ENCODE measurements at places on chromosomes 16 and 17. TPM values are rescaled to one million over a fixed set of nuclear protein-coding genes. Genes with fewer than 3 reads are reported as not detected.

GRCh38 chr17:35051579-35052240, 11.8 kb downstream of the RFFL start:
- DNase-seq = no peak

DNA sequence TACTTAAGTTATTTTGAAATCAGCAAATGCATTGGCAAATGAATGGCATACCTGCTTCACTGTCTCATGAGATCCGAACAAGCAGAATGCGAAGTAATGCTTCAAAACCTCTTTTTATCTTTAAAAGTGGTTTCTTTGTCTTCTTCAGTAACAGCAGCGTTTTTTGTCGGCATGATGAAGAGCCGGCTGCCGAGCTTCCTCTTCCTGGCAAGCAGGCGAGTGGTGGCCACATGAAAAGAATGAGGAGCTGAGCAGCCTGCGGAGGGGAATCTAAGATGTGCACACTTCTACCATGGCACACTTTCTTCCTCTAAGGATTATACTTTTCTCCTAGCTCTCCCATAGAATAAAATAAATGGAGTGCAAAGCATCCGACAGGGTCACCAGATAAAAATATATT, 42.4 kb upstream of the AKTIP start:
- DNase-seq = no peak

- DNase-seq = no peak
Measured at GRCh38 chr16:23131036-23131435, 18.2 kb downstream of the USP31 start.

- no peak for DNase-seq
Measured at GRCh38 chr17:1280652-1281051, 1.2 kb downstream of the TRARG1 start.

- DNase-seq = no peak
Measured at GRCh38 chr17:16371742-16372141, 9.1 kb upstream of the UBB start.

DNA sequence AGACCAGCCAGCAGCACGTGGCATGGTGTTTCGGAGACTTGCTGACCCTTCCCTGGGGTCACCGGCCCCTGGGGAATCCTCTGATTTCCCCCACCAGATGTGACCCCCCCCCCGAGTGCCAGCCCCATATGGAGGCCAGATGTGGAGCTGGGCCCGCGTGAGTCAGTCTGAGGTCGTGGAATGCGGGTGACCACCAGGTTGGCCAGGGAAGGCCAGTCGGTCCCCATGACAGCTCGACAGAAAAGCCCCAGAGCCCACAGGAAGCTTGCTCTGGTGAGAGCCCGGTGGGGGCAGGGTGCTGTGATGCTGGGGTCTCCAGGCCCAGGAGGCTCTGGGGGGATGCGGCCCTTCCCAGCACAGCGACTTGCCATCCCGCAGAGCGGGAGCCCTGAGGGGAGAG, 209.0 kb downstream of the NTN1 start:
- no peak for DNase-seq

- no peak for DNase-seq
Measured at GRCh38 chr17:47840001-47840741, 902 bp downstream of the SCRN2 start.

GRCh38 chr17:2181206-2181896, 122.2 kb downstream of the SMG6 start:
- DNase-seq = peak; percentile 93

DNA sequence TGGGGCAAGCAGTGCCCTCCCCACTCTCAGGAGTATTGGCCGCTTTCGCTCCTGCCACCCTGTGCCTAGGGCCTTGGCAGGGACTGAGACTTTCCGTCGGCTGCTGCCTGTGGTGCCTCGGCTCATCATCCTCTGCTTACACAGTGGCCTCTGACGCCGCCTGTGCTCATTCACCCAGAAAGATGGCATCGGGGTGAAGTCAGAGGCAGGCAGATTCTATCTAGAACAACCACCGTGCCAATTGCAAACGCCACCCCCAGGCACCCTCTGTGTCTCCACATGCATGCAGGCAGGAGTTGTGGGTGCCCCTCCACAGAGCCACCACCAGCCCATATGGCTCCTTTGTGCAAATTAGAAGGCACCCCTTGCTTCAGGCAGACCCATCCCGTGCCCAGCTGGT, 154.2 kb upstream of the GSE1 start:
- no peak for DNase-seq

GRCh38 chr17:41417127-41417526, 7.3 kb downstream of the KRT37 start:
- no peak for DNase-seq

DNA sequence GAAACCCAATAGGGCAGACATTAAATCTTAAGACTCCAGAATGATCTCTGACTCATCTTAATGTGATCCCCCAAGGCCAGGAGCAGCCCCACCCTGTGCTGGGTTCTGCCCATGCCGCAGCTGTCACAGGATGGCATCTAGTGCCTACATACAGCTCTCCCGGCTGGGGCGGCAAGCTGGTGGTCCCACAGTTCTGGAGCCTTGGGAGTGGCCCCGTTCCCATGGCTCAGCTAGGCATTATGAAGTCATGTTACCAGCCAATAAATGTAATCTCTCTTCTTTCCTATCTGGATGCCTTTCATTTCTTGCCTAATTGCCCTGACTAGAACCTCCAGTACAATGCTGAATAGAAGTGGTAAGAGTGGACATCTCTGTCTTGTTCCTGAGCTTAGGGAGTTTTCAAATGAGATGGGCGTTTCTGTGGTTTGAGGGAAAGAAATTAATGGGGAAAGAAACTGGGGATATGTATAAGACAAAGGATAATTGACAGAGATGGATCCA, 95.7 kb upstream of the DNAH17 start:
- DNase-seq = no peak

- no peak for DNase-seq
Measured at GRCh38 chr16:66906916-66907836, 11.5 kb downstream of the CDH16 start.

- no peak for DNase-seq
Measured at GRCh38 chr16:47995354-47995753, 160.4 kb downstream of the ABCC12 start.

DNA sequence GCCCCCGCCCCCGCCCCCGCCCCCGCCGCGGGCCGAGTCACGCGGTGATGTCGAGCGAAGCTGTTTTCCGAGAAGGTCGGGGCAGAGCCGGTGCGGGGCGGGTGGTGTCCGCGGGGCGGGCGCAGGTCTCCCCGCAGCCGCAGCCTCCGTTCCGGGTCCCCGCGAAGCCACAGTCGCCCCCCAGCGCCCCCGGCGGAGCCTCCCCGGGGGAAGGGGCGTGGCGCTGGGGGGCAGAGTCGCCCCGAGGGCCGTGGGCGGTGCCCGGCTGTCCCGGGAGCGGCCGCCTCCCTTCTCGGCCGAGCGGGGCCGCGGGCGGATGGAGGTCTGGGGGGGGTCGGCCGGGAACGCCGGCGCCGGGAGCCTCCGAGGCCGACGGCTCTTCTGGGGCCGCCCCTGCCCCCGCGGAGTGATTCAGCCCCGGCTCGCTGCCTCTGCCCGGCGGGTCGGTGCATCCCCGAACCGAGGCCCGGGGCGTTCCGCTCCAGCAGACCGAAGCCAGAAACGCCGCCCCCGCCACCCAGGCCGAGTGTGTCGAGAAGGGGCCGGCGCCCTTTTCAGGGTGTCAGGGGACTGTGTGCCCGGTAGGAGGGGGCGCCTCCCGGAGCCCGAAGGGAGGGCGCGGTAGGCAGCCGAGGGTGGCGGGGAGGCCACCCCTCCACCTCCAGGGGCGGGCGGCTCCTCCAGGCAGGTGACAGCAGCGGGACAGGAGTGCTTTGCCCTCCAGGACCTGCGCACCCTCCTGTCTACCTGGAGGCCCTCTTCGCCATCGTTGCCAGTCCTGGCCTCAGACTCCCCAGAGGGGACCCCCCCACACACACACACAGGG, 1.7 kb downstream of the METRNL start:
- no peak for DNase-seq

DNA sequence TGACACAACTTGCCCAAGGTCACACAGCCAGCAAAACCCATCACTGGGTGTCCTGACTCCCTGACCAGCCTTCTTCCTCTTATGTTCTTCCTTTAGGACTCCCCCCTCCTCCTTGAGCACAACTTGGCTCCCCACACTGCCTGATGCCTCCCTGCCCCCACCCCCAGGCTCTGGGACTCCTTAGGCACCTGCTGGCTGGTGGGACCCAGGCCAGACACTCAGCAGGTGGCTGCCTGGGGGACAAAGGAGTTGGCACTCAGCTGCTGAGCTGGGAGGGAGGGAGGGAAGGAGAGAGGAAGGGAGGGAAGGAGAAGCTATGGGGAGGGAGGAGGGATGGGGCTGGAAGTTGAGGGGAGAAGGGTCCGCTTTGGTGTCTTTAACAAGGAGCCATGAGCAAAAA, 8.0 kb downstream of the SEZ6 start:
- no peak for DNase-seq

Gene GLYR1
- 39.2 TPM for total RNA-seq

Gene CMTM1
- not detected for total RNA-seq

Gene C1QTNF8
- total RNA-seq = not detected

Gene LLGL2
- total RNA-seq = 41.8 TPM

Gene ADAMTS18
- total RNA-seq = not detected

Gene TMEM114
- not detected for total RNA-seq

Gene HSD11B2
- 2.4 TPM for total RNA-seq

Gene CCL8
- total RNA-seq = not detected

Gene TMEM238L
- total RNA-seq = not detected

Gene SYNGR2
- 115 TPM for total RNA-seq

Gene MYO15B
- total RNA-seq = 285 TPM

Gene CES5A
- not detected for total RNA-seq

Gene TEDC2
- not detected for total RNA-seq

Gene RHBDF2
- total RNA-seq = 12.7 TPM

Gene METRN
- 118 TPM for total RNA-seq

Gene ENPP7
- 2.2 TPM for total RNA-seq
